Activated CD4-positive, alpha-beta T cell treated with anti-CD3 and anti-CD28 coated beads, Interleukin-2, amount 50 U/mL, for 4 hours (primary cell): ENCODE measurements at places on chromosomes 5 and 9.

- no peak for DNase-seq
Observed at GRCh38 chr5:128384068-128384467, 154.0 kb downstream of the FBN2 start.

DNA sequence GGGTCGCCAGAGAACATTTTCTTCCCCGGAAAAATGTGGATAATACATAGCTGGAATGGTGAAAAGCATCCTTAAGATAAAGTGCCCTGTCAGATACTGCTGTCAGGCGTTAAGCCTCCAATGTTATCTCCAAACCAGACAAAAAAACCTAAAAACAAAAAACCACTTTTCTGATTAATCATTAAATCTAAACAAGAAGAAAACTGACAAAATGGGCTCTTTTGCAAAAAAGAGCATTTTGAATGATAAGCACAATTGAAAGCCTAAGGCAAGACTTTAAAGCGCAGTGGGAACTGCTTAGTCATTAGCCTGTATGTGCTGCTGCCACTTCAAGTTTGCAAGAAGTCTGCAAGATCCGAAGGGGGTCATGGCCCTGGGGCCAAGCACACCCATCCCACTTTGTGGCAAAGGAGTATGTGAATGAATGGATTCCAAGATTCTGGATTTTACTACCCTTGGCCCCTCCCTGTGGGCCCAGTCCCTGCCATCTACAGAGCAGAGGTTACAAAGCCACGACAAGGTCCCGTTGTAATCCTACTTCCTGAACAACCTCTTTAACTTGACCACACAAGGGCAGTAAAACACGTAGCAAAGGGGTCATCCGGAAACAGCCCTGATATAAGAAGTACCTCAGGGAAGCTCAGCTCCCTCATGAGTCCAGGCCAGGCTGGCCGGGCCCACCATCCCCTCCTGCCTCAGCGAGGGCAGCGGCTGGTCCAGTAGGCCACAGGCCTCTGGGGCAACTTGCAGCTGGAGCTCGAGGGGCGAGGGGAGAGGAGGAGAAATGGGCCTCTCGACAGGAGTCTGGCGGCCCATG lies 29.7 kb downstream of the SHB start:
- no peak for DNase-seq

GRCh38 chr5:158463938-158464337 lies 605.0 kb upstream of the CLINT1 start:
- no peak for DNase-seq

DNA sequence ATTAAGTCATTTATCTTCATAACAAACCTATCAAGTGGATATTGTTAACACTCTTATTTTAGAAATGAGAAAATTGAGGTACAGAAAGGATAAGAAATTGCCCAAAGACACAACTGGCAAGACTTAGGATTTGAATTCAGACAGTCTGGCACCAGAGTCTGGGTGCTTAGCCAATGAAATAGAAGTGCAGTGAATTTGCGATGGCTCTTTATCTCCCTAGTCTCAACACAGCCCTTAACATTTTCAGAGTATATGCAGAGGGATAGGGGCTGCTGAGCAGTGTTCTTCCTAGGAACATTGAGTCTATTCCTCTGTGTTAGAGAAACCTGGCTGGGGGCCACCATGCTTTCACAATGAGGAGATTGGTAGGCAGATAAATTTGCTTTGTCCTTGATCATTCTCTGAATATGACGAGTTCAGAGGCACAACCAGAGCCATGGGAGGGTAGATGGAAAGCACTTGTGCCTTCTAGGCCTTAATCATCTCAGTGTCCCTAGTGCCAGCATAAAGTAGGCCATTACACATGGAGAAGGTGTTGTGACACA lies 6.1 kb upstream of the FSD1L start:
- no peak for DNase-seq

GRCh38 chr5:78908173-78909061 lies 76.7 kb downstream of the ARSB start:
- no peak for DNase-seq

DNA sequence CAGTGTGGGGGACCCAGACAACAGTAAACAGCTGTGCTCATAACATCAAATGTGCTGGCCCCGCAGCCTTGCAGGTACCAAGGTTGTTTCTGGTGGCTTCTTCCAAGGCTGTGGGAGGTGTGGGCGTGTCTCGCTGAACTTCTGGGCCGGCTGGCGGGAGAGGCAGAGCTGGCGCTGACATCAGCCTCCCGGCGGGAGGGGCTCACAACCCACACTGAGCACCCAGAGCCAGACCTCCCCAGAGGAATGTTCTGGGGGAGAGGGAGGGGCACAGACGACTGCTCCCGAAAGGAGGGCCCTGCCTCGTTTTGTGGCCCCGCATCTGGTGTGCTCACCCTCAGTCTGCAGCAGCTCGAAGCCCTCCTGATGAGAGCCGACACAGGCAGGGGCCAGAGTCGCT lies 6.9 kb upstream of the SLC12A7 start:
- DNase-seq: no peak

- DNase-seq: no peak
Observed at GRCh38 chr9:69131682-69132081, 42.4 kb upstream of the TJP2 start.

DNA sequence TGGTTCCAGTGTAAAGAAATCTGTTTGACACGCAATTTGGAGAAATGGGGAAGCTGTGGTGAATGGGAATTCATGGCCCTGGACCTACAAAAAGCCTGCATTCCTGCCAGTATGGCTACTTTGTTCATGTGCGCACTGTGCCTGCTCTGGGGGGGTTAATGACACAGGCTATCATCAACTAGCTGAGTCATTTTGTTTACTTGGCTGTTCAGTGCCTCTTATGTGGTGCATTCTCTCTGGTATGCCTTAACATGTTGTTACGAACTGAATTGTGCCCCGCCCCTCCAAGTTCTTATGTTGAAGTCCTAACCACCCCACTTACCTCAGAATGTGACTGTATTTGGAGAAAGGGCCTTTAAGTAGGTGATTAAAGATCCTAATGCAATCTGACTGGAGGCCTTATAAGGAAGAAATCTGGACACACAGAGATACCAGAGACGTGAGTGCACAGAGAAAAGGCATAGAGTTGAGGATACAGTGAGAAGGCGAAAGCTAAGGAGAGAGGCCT lies 20.4 kb upstream of the UBAP1 start:
- no peak for DNase-seq

DNA sequence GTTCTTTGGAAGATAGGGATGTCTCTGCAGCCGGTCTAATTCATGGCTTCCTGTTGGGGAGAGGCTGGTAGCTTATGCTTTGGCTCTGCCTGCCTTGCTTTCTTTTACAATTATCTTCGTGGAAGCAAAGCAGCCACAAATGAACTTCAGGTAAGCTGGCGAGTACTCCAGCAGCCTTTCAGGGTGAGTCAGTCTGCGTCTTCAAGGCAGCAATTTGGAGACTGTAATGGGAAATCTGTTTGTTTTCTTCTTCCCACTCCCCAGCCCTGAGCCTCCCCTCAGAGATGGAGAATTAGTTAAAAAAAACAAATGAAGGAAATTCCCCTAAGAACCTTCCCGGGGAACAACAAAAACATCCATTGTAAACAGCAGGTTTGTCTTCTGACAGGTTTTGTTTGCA lies 100.1 kb downstream of the PSAT1 start:
- no peak for DNase-seq

- DNase-seq: no peak
Observed at GRCh38 chr9:126625329-126626126, 11.8 kb downstream of the LMX1B start.

DNA sequence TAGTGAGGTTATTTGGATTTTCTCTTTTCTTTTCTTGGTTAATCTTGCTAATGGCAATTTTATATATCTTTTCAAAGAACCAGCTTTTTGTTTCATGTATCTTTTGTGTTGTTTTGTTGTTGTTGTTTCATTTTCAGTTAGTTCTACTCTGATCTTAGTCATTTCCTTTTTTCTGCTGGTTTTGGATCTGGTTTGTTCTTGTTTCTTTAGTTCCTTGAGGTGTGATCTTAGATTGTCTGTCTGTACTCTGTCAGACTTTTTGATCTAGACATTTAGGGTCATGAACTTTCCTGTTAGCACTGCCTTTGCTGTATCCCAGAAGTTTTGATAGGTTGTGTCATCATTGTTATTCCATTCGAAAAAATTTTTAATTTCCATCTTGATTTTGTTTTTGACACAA lies 399.7 kb downstream of the TLE1 start:
- no peak for DNase-seq

GRCh38 chr5:61631438-61631941 lies 299.4 kb downstream of the ZSWIM6 start:
- DNase-seq: no peak

- no peak for DNase-seq
Observed at GRCh38 chr5:31442058-31442745, 89.7 kb downstream of the DROSHA start.

DNA sequence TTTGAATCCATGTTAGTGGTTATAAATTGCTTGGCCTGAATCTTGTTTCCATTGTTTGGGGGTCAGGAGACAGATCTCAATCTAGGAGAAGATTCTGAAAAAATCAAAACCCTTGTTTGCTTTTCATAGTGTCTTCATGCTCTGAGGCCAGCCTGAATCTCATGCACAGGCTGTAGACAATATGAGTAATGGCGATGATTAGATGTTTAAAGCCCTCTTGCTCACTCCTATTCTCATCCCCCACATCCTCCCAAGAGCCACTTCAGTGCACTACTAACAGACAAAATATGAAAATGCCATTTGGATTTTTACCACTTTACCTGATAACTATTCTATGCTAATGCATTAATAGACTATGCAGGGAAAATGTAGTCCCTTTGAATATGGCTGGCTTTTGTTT lies 129.4 kb downstream of the NUDT12 start:
- DNase-seq: no peak

DNA sequence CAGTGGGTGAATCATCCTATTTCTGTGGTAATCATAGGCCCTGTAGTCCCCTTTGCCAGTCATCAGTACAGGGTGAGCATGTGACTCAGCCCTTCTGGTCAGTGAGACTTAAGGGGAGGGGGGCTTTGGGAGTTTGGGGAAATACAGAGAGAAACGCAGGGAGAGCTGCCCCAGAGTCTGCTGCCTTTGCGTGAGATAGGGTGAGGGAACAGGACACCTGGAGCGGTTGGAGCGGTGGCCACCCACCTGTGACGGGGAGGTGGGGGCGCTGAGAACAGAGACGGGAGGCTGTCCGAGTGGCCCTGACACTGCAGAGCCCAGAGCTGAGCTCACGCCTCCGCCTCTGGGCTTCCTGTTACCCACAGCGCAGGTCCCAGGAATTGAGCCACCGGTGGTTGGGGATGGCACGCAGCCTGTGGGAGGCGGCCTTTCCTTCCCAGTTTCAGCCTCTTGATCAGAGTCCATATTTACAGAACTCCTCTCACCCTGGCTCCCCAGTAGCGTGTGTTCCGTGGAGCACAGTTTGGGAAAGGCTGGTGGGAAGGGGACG lies 92.0 kb upstream of the ERCC6L2 start:
- DNase-seq: no peak

DNA sequence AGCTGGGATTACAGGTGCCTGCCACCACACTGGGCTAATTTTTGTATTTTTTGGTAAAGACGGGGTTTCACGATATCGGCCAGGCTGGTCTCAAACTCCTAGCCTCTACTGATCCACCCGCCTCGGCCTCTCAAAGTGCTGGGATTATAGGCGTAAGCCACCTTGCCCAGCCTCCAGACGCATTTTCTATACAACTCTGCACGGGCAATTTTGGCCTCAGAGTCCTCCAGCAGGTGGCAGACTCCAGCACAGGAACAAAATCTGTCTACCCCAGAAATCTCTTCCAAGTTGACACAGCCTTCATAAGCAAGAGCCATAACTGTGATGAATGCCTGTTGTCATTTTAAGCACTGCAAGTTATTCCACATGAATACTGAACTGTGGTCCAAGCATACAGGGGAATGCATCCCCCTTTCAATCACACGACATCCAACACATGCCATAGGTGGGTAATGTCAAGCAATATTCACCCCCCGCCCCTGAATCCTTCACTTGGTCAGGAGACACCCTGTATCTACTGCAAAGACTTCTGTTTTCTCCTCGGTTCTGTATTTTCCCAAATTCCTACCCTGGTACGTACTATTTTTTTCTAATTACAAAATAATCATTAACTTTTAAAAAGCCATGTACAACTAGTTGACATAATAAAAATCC lies 50.8 kb downstream of the ALDH7A1 start:
- DNase-seq: peak; percentile 2

DNA sequence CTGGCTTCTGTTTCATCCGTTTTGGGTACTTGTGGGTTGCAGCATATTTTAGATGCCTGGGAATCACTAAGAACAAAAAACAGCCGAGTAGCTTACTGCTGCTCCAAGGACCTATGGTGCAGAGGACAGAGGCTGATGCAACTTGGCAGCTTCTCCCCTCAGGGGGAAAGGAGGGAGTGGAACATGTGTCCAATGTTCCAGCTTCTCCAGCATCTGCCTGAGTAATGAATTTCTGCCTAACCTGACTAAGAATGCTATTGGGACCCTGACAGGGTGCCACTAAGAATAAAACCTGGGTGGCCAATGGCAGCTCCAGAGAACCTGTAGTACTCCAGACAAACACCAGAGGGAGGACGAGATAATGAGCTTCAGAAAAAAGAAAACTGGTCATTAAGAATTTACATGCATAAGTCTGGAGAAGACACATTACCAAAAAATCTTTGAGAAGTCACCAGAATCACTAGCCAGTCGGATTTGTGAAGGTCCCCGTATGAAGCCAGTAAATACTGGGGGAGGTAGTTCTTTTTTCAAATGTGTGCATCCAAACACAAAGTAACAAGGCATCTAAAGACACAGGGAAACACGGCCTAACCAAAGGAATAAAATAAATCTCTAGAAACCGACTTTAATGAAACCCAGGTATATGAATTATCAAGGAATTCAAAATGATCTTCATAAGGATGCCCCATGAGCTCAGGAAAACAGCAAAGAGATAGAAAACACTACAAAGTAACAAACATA lies 293.5 kb downstream of the HINT1 start:
- DNase-seq: peak; percentile 17

- DNase-seq: no peak
Observed at GRCh38 chr5:138659121-138659520, 83.9 kb upstream of the HSPA9 start.

GRCh38 chr5:135559354-135559753 lies 19.4 kb downstream of the CXCL14 start:
- no peak for DNase-seq

DNA sequence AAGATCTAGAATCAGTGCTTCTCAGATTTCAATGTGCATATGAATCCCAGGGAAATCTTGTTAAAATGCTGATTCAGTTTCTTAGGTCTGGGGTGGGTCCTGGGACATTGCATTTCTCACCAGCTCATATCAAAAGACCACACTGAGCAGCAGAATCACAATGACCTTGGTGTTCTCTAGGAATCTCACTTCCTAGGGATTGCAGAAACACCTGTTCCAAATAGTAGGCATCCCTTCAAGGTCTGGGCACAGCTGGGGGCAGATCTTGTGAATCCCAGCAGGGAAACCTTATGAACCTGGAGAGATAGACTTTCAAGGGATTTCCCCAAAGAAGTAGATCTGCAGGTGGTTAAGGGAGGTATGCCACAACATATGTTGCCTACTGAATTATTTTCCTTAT lies 8.9 kb upstream of the GARNL3 start:
- no peak for DNase-seq

- DNase-seq: no peak
Observed at GRCh38 chr9:37540634-37541033, 35.5 kb downstream of the FBXO10 start.

- DNase-seq: no peak
Observed at GRCh38 chr5:160619381-160619780, 197.7 kb downstream of the PTTG1 start.
